ENCODE measurements at places on chromosomes 3 and 15.

DNA sequence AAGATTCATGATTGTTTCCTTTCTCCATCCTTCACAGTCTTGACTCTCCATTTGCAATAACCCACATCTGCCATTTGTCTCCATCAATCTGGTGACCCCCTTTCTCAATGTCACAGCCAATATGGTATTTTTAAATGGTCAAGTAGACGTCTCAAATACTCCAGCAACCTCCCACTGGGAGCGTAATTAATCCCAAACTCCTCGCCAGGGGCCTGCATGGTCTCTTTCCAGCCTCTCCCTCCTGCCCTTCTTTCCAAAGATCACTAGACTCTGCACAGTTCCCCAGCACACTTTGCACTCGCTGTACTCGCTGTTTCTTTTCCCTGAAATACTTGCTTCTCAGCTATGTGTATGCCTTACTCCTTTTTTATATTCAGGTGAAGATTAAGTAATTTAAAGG is 115.3 kb downstream of the PLCH1 start:
- DNase-seq = no peak

- no peak for DNase-seq
Measured at GRCh38 chr15:64209680-64210334, 47.0 kb upstream of the PPIB start.

GRCh38 chr3:116337229-116337628 is 108.1 kb downstream of the LSAMP start:
- DNase-seq = no peak

- DNase-seq = no peak
Measured at GRCh38 chr3:52094571-52095485, 38.5 kb upstream of the DUSP7 start.

DNA sequence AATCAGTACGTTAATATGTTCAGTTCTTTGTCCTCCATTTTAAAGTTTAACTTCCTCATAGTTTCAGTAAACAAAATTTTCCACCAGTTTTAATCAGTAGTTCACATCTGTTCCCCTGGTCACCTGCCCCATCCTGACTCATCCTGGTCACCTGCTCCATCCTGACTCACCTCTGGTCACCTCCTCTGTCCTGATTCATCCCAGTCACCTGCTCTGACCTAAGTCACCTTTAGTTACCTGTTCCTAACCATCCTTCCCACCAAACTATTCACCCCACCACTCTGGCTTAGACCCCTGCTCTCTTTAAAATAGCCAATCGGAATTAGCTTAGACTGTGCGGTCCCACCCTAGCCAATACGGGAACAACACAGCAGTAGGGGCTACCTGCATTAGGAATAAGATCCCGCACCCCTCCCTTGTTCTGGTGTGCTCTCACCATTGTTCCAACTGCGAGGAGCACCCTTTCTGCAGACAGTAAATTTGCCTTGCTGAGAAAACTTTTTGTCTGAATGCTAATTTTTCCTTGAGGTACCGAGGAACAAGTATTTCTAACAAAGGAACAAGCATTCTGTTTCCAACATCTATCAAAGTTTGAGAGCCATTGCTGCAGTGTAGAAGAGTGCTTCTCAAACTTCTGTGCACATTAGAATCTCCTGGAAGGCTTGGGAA is 169.3 kb downstream of the ADAMTS17 start:
- DNase-seq = no peak

GRCh38 chr3:70974747-70975146 is 608.8 kb downstream of the FOXP1 start:
- DNase-seq = no peak

DNA sequence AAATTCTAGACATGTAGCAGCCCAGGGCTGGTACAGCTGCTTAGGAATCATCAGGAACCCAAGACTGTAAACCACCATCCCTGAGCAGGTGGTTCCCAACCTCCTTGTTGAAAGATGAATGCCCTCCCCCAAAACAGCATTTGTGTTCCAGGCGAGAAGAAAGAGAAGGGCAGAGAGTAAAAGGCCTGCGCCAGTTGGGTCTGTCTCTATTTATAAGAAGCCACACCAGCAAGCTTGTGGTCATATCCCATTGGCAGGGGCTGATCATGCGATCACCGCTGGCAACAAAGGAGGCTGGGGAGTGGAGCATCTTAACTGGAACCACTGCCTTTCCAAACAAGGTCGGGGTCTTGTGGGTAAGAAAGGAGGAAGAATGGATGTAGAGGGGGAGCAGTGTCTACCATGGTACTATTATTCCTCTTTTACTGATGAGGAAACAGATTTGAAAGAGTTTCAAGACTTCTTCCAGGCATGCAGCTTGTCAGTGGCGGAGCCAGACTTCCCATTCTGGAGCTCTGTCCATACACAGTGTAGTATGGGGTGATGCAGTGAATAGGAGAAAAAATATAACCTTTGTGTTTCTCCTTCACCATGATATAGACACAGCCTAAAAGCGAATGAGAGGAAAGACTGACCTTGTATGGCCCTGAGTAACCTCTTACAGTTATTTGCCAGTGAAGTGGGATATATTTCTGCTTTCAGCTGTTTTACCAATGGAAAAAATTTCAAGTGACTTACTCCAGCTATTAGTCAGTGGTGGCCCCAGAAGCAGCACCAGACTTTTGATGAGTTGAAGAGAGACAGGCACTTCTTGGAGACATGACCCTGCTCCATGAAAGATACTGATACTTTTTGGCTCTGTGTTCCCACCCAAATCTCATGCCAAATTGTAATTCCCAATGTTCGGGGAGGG is 222.6 kb downstream of the ABHD5 start:
- no peak for DNase-seq
